ENCODE measurements at places on chromosomes 2 and 18.

GRCh38 chr18:58287353-58288274 lies 243.6 kb downstream of the NEDD4L start:
- no peak for DNase-seq

DNA sequence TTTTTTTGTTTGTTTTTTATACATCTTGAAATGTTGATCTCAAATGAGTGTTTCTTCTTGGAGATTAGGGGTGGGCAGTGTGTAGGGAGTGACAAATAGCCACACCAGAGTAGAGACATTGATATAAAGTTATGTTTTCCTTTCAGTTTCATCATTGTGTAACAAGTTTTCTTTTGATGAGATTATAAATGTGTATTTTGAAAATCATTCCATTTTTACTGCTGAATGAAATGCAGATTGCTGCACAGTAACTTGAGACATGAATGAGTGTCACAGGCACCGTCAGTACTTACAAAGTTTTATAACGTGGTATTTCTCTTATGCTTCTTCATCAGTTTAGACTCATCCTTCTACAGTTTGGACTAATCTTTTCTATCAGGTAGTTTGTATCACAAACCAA lies 370 bp downstream of the MEP1B start:
- no peak for DNase-seq

GRCh38 chr2:239385096-239386000 lies 15.5 kb downstream of the HDAC4 start:
- no peak for DNase-seq

DNA sequence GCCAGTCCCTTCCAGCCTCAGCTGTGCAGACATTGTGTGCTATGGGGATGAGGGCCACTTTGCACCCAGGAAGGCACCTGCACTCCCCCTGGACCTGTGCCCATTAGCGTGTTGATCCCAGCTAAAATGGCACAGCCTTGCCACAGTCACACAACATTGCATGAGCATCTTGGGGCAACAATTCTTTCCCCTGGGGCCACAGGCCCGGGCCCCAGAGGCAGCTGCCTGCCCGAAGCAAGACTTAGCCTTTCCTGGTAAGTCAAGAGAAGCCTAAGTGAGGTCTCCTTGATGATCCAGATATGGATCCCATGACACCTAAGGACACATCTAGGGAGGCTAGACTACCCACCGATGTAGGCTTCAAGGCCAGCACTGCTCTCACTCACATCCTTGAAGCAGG lies 202.1 kb downstream of the BCL11A start:
- no peak for DNase-seq

DNA sequence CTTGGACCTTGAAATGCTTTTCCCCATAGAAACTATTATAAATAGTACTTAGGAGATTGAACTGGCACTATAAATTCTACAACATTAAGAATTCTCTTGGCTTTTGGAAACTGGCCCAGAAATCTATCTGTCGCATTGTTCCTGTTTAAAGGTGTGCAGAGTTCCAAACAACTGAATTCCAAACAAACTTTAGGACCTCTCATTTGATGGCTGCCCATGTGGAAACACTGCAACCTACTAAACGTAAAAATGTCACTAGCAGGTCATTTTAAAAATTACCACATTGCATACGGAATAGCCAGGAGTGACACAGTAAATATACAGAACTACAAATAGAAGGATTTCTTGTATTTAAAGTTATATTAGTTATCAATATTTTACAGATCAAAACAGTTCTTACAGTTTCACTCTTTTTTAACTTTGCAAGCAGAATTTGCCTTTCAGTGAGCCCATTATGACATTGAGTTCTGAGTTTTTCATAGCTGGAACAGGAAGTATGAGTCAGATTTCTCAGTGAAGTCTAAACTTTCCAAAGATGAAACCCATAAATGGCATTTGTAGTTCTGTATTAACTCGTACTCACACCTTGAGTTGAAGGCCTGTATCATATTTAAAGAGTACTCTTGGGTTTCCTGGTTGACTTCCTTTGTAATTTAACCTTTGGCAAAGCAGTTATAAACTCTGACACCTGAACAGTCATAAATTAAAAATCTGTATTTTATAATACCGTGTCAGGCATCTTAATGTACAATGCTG lies 142.3 kb upstream of the BOD1L2 start:
- no peak for DNase-seq

- DNase-seq = no peak
Measured at GRCh38 chr2:224650815-224651439, 65.2 kb downstream of the CCDC195 start.

DNA sequence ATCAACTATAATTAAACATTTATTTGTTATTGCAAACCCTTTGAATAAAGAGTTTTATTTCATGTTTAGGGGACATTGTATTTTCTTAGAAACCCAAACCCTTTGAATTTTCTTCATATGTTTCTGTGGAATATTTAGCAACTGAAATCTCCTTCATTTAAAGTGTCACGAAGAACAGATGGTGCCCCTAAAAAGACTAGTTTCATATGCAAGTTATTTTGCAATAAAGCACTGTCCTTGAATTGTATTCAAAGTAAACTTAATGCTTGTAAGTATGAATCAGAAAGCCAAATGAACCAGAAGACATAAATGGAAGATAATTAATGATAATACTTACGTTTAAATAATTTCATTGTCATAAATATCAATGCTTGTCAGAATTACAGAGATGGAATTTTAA lies 151.9 kb upstream of the CWC22 start:
- no peak for DNase-seq

GRCh38 chr2:119766944-119767343 lies 7.2 kb downstream of the PTPN4 start:
- no peak for DNase-seq

DNA sequence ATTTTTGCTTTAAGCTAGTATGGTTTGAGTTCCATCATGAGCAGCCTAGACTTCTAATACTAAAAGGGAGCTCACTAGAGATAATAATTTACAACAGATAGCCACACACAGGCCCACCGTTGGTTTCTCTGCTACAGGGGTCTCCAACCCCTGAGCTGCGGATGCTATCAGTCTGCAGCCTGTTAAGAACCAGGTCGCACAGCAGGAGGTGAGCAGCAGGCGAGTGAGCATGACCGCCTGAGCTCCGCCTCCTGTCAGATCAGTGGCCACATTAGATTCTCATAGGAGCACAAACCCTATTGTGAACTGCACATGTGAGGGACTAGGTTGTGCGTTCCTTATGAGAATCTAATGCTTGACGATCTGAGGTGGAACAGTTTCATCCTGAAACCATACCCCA lies 150.6 kb downstream of the HRH4 start:
- DNase-seq = no peak

- DNase-seq = no peak
Measured at GRCh38 chr2:237629188-237629534, 1.8 kb downstream of the LRRFIP1 start.

Measured in stimulated activated CD4-positive, alpha-beta T cell treated with anti-CD3 and anti-CD28 coated beads, TNF-alpha, amount 100 ng/mL, for 1 hour (primary cell).